ENCODE measurements at places on chromosomes 11 and 22. TPM values are rescaled to one million over a fixed set of nuclear protein-coding genes. Genes with fewer than 3 reads are reported as not detected.

- DNase-seq = no peak
Observed at GRCh38 chr11:73359341-73359740, 16.9 kb upstream of the RELT start.

DNA sequence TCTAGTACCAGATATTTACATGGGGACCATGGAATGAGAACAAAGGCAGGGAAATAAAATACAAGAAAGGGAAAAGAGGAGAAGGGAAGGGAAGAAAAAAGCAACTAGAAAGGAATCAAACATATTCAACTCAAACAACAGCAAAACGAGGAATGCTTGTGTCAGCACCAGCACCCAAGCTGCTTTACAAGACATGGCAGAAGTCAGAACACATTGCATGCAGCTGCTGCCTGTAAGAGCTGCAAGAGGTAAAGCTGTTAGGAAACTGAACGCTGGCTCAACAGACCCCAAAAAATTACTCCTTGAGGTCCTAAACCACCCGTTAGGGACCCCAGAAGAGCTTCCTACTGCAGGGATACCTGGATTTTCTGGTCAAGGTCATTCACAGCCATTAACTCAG lies 296.9 kb downstream of the OPCML start:
- DNase-seq = no peak

DNA sequence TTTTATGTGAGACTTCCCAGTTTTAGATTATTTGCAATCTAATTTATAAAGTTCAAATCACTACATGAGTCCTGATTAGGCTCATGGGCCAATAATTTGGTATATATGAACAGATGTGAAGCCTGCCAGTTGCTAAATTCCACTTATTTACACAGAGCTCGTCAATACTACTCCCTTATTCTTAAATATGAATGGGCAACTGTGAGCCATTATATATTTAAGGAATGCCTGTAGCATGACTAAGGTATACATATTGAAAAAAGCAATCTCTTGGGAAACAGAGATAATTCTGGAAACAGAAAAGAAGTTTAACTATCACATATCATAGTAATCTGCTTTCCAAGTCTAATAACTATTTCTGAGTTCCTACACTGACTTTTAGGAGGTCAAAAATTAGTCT lies 27.0 kb downstream of the RBMXL2 start:
- DNase-seq = no peak

KDM4E gene
- not detected for polyA plus RNA-seq

- DNase-seq = no peak
Observed at GRCh38 chr11:76119779-76120178, 86.5 kb downstream of the WNT11 start.
